Right lobe of liver (tissue), 6 donors: ENCODE measurements at places on chromosomes 11 and 22. TPM values are rescaled to one million over a fixed set of nuclear protein-coding genes. Genes with fewer than 3 reads are reported as not detected.

GRCh38 chr22:28992565-28993356, 68.9 kb downstream of the C22orf31 start:
- no peak for DNase-seq

- no peak for DNase-seq
Observed at GRCh38 chr22:46913351-46913750, 150.9 kb downstream of the TBC1D22A start.

DNA sequence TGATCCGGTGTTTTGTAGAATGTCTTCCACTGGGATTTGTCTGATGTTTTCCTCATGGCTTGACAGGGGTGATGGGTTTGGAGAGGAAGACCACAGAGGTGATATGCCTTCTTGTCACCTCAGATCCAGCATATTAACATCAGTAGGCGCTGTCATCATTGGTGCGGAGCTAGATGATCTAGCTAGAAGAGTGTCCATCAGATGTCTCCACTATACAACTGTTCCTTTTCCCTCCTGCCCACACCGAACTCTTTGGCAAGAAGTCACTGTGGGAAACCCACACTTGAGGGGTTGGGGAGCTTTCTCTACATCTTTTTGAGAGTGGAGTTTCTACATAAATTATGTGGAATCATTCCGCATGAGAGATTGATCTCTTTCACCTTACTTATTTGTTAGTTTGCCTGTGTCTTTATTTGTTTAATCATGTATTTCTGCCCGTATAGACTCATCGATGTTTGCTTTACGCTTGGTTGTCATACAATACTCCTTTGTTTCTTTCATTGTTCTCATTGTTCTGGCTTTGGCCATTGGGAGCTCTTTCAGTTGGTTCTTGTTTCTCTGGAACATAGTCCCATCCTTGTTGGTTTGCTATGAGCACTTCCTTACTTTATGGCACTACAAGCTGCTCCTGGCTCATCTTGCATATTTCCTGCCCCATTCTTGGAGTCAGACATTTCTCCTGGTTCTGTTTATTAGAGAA, 1420.3 kb downstream of the BRD1 start:
- no peak for DNase-seq

DNA sequence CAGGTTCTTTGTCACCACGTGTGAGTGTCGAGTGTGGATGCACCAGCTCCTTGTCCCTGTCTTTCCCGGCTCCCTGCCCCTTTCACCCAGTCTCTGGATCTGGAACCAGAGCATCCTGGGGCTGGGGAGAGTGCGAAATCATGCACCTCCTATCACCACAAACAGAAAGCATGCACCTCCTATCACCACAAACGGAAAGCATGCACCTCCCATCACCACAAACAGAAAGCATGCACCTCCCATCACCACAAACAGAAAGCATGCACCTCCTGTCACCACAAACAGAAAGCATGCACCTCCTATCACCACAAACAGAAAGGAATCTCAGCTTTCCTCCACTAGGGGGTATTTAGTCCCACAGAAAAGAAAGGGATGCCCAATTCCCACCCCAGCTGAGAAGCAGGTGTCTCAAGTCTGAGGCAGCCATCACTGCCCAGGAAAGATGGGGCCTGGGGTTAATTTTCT, 5.9 kb upstream of the GLB1L3 start:
- no peak for DNase-seq

GRCh38 chr11:57499413-57499982, 16.0 kb downstream of the SLC43A1 start:
- peak; percentile 100 for DNase-seq

GRCh38 chr11:131889760-131890581, 519.6 kb downstream of the NTM start:
- DNase-seq: no peak

Gene HBE1
- not detected for total RNA-seq

- DNase-seq: no peak
Observed at GRCh38 chr22:29112121-29112520, 39.3 kb downstream of the KREMEN1 start.

DNA sequence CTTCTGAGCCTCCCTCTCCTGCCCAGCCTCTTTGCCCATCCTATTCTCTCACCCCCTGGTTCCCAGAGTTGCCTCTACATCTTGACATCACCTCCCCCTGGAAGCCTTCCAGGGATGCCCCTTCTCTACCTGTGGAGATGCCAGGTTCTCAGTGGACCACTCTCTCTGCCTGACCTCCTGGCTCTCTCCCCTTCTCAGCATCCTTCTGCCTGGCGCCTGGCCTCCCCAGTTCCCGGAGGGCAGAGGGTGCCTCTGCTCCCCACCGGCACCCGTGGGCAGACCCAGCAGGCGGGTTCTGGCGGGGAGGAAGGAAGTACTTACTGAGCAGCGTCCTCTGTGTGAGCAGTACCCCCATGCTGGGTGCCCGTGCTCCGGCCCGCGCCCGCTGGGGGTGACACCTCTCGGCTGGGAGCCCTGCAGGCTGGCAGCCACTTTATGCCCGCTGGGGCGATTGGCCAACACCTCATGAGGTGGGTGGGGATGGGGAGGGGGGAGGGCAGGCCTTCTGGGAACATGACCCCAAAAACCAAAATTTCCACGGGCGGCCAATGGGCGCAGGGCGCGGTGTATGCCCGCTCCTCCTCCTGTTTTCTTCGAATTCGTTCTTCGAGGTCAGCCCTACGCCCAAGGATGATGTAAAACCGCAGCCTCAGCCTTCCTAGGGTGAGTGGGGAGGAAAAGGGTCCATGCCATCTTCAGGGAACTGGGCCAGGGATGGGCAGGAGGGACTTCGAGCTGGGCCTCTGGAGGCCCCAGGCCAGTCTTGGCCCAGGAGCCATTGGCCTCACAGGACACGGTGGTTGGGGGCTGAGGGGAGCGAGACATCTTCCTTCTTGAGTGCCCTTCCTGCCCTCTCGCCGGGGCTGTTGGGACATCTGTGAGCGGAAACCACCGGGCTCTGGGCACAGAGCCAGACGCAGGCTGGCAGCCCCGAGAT, at the start of gene OSM:
TSS of gene OSM (minus strand) at position 407 of the 937 bp plus-strand sequence. CDS start at position 355, 52 bp downstream.
- peak; percentile 83 for DNase-seq

GRCh38 chr22:43481568-43482317, 69.9 kb downstream of the MPPED1 start:
- DNase-seq: no peak

DNA sequence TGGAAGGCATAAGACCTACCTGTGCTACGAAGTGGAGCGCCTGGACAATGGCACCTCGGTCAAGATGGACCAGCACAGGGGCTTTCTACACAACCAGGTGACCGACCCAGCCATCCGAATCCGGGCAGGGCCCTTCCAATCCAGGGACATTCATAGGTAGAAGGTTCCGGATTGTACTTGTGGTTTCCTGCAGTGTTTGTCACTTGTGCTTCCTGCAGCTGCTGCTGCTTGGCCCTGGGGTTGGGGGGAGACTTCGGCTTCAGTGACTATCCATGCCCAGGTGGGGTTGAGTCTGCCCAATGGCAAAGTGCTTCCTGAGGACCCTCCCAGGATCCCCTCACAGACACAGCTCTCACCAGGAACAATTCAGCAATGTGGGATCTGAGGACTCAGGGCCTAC, 2.2 kb downstream of the APOBEC3A start:
- no peak for DNase-seq

Gene PRODH
- 0.86 TPM for total RNA-seq

DNA sequence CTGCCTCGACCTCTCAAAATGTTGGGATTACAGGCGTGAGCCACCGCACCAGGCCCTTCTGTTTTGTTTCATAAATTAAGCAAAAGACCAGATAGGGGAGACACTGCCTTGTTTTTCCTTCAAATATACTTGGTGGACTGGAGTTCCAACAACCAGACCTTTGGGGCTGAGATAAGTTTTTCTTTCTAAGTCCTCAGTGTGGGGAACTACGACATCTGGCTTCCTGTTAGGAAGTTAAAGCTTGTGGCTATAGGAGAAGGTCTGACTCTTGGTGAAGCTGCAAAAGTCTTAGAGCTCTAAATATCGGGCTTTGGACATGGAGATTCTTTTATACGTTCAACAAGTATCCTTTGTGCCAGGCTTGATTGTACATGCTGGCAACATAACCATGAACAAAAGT, 64.1 kb upstream of the EED start:
- no peak for DNase-seq

GRCh38 chr11:45110562-45110961, 35.9 kb upstream of the PRDM11 start:
- no peak for DNase-seq

DNA sequence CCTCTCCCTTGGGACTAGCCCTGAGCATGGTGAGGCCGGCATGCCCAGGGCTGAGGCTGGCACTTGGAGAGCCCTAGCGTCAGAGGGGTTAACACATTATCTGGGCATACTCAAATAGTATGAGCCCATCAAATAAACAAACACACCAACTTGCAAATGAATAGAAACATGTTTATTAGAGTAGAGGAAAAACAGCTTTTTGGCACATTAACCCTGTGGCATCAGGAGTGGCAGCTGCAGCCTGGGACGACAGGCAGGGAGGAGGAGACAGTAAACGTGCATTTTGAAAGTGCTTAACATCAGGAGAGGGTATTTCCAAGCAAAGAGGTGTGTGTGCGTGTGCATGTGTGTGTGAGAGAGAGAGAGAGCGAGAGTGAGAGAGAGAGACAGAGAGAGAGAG, 684.9 kb downstream of the NTM start:
- DNase-seq: no peak

GRCh38 chr22:50225200-50225969, 19.4 kb downstream of the TUBGCP6 start:
- DNase-seq: no peak

Gene ROBO4
- total RNA-seq: 18.8 TPM

DNA sequence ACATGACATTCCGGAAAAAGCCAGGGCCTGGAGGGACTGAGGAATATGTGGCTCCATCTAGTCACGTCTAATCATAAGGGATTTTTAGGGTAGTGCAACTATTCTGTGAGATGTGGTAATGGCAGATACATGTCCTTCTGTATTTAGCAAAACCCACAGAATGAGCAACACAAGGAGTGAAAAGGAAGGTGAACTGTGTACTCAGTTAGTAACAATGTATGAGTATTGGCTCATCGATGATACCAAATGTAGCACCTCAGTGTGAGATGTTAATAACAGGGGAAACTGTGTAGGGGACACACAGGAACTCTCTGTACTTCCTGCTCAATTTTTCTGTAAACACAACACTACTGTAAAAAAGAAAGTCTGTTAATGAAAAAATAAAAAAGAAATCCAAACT, 42.0 kb upstream of the CARS1 start:
- DNase-seq: no peak

Gene LDHAL6A
- not detected for total RNA-seq

GRCh38 chr22:38049812-38050619, 7.2 kb upstream of the PICK1 start:
- DNase-seq: no peak

- peak; percentile 76 for DNase-seq
Observed at GRCh38 chr22:17120281-17120680, 879 bp downstream of the TMEM121B start.

Gene FAM180B
- total RNA-seq: not detected

Gene FXYD6
- 4.9 TPM for total RNA-seq

Gene IGSF22
- total RNA-seq: not detected

Gene PATE2
- total RNA-seq: not detected

Gene APOL1
- 136 TPM for total RNA-seq

DNA sequence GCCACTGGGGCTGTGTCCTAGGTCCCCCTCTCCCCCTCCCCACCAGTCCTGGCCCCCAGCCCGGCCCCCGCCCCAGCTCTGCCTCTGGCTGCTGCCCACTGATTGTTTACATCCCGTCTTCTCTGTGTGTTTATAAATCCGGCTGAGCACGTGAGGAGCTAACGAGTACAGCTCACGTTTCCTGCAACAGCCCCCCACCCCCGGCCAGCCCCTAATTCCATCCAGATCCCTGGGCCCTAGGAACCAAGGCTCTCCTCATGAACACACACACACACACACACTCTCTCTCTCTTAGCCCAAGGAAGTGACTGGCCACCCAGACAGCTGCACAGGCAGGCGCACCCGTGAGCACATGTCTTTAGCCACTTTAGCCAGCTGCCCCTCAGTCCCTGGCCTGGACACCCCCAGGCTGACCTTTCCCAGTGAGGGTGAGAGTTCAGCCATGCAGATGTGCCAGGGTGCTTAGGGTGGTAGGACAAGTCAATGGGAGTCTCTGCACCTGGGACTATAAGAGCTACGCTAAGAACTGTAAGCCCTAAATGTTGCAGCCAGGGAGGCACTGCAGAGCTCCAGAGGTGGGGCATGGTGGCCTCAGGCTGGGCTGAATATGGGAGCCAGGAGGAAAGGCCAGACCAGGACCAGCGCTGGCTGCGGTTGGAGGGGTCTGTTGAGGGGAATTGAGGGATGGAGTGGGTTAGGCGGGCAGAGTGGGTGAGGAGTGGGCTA, 2.9 kb downstream of the CLCF1 start:
- no peak for DNase-seq

DNA sequence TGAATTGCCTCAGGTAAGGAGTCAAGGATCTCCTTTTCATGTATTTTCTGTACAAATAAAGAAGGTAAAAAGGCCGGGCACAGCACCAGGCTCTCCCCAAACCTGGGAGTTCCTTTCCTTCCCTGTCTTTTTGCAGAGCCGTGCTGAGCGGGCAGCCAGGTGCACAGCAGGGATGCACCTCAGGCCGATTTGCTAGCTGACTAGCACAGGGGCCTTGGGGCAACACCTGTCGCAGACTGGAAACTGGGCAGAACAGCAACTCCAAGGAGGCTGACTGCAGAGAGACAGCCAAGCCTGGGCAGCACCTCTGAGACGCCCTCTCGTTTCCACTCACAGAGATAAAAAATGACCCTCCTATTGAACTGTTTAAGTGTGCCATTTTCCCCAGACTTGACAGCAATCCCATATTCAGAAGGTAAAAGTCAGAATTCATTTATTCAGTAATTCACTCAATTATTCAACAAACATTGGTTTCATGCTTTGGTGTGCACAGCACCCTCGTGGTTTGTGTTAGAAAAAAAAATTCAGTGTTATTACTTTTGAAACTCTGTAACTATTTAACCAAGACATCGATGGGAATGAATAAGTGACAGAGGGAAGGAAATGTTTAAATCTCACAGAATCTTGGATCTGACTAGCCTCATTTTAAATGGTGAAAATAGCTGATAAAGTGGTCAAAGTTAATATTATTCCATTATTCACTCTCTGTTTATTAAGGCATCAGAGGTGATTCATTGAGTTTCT, 120.9 kb downstream of the GALNT18 start:
- no peak for DNase-seq

DNA sequence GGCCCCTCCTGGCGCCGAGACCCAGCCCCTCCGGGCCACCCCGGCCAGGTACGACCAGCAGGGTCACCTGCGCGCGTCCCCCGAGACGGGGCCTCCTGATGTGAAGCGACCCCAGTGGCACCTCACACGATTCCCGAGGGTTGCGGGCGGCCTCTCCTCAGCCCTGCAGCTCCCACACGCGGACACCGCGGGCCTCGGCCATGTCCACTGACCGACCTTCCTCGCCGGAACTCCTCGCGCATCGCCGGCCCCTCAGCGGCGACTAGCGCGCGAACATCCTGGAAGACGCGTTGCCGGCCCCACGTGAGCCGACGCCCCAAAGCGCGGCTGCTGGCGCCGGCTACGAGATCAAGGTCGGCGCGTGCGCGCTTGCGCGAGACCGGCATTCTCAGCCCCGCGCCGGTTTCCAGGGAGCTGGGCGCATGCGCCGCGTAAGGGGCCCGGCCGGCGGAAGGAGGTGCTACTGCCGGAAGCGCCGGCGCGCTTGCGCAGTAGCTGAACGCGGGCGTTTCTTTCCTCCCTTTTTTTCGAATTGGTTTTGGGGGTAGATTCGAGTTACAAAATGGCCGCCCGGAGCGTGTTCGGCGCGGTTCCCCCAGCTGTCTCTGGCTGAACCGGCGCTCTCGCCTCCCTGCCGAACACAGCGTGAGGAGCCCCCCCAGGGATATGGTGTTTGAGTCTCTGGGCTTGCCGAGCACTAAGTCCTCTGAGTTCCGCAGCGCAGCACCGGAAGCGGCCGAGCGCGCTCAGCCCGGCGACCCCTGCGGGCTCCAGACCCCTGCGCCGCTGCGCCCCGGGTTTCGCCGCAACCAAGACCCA, at the start of gene NUP50:
TSS of gene NUP50 (plus strand) at position 475 of the 819 bp plus-strand sequence. CDS start 4,253 bp downstream, outside the sequence.
- DNase-seq: peak; percentile 96
